Stimulated activated CD8-positive, alpha-beta memory T cell treated with anti-CD3 and anti-CD28 coated beads, Interleukin-15, amount 100 ng/mL, for 24 hours (primary cell): ENCODE measurements at places on chromosomes 2 and 18.

DNA sequence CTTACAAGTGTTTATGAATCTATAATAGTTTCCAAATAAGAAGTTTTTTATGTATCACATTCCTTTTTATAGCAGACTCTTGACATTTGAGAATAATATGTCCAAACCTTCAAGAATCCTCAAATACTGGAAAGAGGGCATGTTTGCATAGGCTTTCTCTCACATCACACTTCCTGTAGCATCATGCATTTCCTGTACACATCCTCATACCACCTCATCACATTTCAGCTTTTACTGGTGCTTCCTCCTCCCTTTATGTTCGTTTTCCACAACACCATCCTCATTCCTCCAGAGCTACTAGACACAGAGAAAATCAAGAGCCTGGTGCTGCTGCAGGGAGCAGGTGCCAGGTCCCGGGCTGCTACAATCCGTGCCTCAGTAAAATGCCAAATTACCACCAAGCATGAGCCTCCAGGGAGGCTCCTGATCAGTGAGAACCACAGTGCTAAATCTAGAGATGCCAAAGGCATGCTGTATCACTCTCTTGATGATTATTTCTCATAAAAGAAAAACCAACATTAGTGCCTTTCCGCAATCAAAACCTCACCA, 137.7 kb upstream of the CYP1B1 start:
- no peak for DNase-seq

GRCh38 chr2:236086971-236087465, 81.2 kb downstream of the GBX2 start:
- DNase-seq, result no peak

DNA sequence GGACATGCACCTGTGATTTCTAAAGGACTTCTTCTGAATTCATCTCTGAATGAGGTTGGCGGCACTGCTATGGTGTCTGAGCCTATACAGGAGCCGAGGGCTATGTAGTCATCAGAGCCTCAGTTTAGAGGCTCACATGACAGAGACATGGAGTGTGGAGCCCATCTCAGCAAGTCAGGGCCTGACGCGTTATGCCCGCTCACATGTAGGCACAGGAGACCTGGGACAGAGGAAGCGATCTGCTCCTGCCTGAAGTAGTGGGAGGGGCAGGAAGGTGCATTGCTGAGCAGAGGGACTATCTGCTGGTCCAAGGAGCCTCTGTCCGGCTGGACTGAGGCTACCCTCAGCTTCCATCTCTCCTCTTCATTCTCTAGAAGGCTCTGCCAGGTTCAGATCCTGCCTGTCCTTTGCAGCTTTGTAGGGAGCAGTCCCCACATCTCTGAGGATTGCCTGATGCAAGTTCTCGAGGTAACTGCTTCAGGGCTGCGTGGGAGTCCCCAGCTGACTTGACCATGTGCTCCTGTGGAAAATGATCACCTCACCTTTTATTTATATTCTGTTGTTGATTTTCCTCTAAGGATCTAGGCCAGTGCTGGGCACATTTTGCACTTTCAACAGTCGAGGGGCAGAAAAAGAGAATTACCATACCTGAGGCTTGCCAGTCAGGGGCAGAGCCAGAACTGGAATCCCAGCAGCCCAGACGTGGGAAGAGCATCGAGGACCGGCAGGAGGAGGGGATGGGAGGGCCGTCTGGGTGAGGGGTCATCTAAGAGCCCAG, 16.6 kb downstream of the KLHL29 start:
- no peak for DNase-seq

GRCh38 chr2:108165729-108166128, 74.0 kb upstream of the SULT1C3 start:
- no peak for DNase-seq

DNA sequence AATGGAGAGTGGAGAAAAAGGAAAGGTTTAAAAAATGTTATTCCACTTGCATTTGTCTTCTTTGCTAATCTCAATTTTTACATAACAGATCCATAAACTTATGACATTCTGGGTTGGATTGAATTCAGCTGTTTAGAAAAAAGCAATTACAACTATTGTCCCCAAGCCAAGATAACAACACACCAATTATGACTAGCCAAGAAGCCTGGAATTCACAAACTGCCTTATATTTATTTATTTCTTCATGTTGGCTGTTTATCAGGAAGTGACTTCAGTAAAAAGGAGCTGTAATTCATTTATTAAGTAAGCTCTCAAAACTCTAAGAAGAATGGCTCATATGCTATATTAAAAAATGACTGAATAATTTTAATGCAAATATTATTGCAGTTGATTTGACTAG, 137.4 kb downstream of the CALCRL start:
- DNase-seq, result no peak

GRCh38 chr18:48915626-48916425, 34.9 kb downstream of the SMAD7 start:
- no peak for DNase-seq

DNA sequence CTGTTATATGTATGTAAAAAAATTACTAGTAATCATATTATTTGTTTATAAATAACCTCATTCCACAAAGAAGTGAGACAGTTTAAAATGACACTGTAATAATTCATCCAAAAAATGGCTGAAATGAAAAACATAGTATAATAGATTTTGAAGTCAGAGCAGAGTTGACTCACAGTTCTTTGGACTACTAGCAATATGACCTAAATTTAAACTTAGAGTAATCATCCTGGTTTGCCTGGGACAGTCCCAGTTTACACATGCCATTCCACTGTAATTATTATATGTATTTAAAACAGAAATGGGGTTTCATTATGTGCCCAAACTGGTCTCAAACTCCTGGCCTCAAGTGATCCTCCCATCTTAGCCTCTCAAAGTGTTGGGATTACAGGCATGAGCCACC, 48.3 kb downstream of the CCDC88A start:
- DNase-seq, result no peak

DNA sequence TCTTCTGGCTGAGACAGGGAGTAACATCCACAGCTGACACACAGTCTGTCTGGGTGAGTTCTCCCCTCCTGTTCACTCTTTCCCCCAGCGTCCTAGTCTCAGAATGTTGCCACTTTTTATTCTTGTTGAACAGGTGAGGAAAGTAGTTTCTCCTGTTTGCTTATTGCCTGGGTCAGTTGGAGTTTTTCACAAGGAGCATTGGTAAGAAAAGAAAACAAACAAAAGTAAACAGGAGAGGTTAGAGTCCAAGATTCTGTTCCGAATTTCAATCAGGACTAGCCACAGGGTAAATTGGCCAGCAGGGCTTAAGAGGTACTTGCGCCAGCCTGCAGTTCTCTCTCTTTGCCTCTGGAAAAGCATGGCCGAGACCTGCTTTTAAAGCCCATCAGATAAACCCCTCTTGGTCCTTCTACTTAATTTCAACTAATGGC, 255.0 kb upstream of the EPAS1 start:
- DNase-seq, result no peak

- no peak for DNase-seq
Observed at GRCh38 chr2:59702026-59702425, 851.4 kb downstream of the BCL11A start.

GRCh38 chr2:42926434-42927333, 134.3 kb upstream of the HAAO start:
- DNase-seq, result no peak

DNA sequence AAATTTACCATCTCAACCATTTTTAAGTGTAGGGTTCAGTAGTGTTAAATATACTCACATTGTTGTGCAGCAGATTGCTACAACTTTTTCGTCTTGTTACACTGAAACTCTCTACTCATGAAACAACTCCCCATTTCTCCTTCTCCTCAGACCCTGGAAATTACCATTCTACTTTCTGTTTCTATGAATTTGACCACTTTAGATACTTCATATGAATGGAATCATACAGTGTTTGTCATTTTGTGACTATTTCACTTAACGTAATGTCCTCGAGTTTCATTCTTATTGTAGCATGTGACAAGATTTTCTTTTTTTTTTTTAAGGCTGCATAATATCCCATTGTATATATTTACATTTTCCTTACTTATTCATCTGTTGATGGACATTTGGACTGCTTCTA, 203.8 kb downstream of the PLCL1 start:
- DNase-seq, result no peak

GRCh38 chr18:47286776-47287410, 35.4 kb upstream of the SKOR2 start:
- DNase-seq, result no peak

- DNase-seq, result no peak
Observed at GRCh38 chr2:234243871-234244565, 193.5 kb downstream of the SPP2 start.

- no peak for DNase-seq
Observed at GRCh38 chr18:24968238-24968775, 383.7 kb downstream of the ZNF521 start.

GRCh38 chr18:785242-785641, 26.8 kb downstream of the YES1 start:
- no peak for DNase-seq

GRCh38 chr18:55245211-55245614, 286.0 kb upstream of the CCDC68 start:
- DNase-seq, result no peak

- DNase-seq, result no peak
Observed at GRCh38 chr2:3606370-3607201, 11.7 kb downstream of the COLEC11 start.

DNA sequence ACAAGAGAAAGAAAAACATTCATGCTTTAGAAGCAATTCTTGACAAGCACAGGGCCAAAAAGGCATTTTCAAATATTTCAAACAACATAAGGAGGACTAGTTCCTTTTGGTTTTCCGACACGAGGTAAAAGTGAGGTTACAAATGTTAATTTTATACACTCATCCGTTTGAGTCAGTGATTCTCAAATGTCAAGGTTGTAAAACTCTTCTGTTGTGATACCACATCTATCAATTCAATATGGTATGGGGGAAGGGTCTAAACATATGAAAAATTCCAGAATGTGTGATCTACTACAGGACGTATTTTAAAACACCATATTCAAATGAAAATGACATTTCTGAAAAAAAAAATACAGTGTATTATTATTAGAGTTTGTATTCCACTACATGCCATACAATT, 52.7 kb downstream of the TGIF1 start:
- no peak for DNase-seq

- no peak for DNase-seq
Observed at GRCh38 chr2:239108459-239108858, 260.6 kb downstream of the TWIST2 start.

DNA sequence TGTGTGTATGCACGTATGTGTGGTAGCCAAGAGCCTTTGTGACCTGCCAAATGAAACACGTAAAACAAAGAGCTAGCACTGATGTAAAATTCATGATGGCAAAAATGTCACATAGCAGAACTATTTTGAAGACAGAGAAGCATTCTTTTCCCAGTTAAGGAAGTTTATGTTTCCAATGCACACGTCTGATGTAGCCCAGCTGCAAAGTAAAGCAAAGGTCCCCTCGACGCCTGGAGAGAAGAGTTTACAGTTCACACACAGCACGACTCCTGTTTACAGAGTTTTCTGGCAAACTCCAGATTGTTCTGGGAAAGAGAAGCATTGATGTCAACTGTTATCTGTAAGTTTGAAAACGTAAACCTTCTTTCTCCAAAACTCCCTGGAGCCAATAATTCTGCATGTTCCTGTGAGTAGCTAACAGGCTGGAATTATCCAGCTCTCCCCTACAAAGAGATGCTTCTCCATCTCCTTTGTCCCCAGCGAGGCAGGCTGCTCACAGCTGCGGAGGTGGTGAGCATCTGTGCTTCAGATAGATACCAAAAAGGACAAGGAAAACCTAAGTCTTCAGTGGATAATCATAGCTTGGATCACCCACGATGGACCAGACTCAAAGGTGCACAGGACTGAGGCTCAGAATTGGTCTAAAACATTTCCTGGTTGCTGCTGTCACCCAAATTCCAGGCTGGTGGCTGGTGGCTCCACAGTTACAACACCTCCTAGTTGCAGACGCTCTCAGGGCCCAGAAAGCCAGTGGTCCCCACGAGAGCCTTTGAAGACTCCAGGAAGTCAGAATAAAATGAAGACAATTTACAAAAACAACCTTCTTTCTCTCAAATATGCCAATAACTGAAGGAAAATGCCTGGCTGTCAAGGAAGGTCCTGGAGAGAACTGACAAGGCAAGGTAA, 87.4 kb downstream of the COL6A3 start:
- DNase-seq, result no peak

GRCh38 chr18:26002375-26002910, 88.0 kb downstream of the SS18 start:
- no peak for DNase-seq

- DNase-seq, result no peak
Observed at GRCh38 chr2:51297488-51297887, 265.6 kb upstream of the NRXN1 start.

- no peak for DNase-seq
Observed at GRCh38 chr18:79570266-79571201, 109.1 kb upstream of the CTDP1 start.

DNA sequence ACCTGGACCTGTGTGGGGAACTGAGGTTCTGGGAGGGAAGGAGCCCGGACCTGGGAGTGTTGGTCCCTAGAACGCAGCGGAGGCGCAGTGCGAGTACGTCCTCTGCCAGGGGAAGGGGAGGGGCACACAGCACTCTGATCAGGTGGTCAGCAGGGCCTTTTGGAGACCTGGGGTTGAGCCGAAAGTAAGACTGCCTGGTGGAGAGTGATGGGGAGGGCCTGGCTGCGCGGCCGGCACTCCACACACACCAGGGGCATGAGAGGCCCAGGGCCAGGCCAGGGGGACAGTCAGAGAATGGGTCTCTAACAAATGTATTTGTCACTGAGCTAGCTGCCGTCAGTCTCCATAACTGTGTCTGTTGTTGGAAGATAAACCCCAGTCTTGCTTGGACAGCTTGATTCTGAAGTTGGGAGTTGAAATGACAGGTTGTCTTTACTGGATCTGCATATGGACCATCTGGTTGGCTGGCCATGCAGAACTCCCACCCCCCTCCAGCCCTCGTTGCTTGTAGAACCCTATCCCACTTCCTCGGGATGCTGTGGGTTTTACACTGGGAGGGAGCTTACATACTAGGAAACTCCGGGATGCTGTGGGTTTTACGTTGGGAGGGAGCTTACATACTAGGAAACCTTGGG, 75.4 kb upstream of the NFATC1 start:
- no peak for DNase-seq

- no peak for DNase-seq
Observed at GRCh38 chr2:177355874-177356273, 36.7 kb upstream of the AGPS start.

DNA sequence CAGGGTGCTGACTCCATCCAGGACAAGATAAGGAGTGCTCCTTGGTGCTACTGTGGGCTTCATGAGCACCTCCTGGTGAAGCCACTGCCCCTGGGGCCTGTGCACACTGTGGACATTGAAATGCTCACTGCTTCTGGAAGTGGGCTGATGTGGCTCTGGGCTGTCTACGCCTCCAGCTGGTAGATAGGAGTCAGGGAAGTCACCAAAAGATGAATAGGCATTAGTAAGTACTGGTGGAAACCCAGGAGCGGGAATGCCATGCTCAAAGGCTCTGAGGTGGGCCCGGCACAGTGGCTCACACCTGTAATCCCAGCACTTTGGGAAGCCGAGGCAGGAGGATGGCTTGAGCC, 79.2 kb upstream of the MSH2 start:
- no peak for DNase-seq

GRCh38 chr2:26540306-26540705, 62.4 kb upstream of the OTOF start:
- no peak for DNase-seq

DNA sequence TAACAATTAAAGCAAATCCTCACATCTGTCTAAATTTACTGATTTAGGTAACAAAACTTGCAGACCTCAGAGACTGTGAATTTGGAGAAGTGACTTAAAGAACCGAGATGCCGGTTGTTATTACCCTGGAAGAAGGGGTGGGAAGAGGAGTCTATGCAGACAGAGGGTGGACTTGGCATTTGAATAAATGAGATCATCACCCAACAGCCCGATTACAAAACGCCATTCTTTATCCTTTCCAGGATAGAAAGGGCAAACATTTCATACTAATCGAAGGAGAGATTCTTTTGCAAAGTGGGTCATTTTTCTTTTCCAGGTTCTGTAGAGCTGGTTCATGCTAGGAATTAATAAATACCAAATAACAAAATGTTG, 73.1 kb upstream of the TPO start:
- DNase-seq, result no peak
